ENCODE measurements at places on chromosomes 1 and 21.

GRCh38 chr1:37718901-37719571 is 26.7 kb downstream of the CDCA8 start:
- H3K36me3 ChIP-seq, result no peaks in the 10 kb centered on the region
- H3K4me3 ChIP-seq, result no peak overlapping the region
- H3K27me3 ChIP-seq, result no peaks in the 10 kb centered on the region
- no peak for DNase-seq

DNA sequence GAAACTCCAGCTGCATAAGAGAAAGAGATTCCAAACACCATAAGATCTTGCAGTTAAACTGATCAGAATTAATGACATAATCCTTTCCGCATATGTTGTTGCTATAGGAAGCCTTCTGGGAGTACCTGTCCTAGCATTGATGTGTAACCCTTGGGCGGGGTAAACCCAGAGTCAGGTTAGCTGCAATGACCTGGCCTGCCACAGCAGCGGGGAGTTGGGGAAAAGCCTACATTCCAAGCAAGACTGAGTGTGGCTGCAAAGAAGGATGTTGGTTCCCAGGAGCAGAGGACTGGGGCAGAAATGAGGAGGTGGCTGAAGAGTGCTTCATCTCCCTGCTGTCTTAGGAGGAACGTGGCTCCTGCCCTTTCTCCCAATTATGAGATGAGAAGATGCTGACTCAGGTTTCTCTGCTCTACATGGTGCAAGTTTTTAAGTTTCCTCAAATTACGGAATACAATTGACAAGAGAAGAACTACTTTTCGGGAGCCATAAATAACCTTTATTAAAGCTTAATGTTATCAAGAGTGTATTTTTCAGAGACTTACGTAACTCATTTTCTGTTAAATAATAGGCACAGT is 142.1 kb downstream of the RYR2 start:
- H3K27ac ChIP-seq, result no peak overlapping the region
- H3K27me3 ChIP-seq, result no peaks in the 10 kb centered on the region
- DNase-seq, result no peak

- no peak overlapping the region for H3K4me3 ChIP-seq
- H3K4me1 ChIP-seq, result no peaks in the 10 kb centered on the region
- no peak overlapping the region for H3K27ac ChIP-seq
- H3K36me3 ChIP-seq, result no peaks in the 10 kb centered on the region
Observed at GRCh38 chr21:18522181-18522972, 118.8 kb upstream of the TMPRSS15 start.

- no peaks in the 10 kb centered on the region for H3K36me3 ChIP-seq
- no peak overlapping the region for H3K4me3 ChIP-seq
- peaks cover 6% of the 10 kb centered on the region for H3K4me1 ChIP-seq
- no peak overlapping the region for H3K27ac ChIP-seq
- H3K27me3 ChIP-seq, result no peaks in the 10 kb centered on the region
Observed at GRCh38 chr1:214843281-214843680, 239.3 kb upstream of the KCNK2 start.

GRCh38 chr1:70140343-70140742 is 65.0 kb downstream of the LRRC40 start:
- no peak overlapping the region for H3K4me3 ChIP-seq
- no peak overlapping the region for H3K27ac ChIP-seq
- no peaks in the 10 kb centered on the region for H3K27me3 ChIP-seq
- no peak for DNase-seq

GRCh38 chr1:219312967-219313366 is 139.3 kb downstream of the LYPLAL1 start:
- no peaks in the 10 kb centered on the region for H3K4me1 ChIP-seq
- no peak for DNase-seq
- no peak overlapping the region for H3K27ac ChIP-seq
- no peak overlapping the region for H3K4me3 ChIP-seq
- H3K36me3 ChIP-seq, result no peaks in the 10 kb centered on the region

DNA sequence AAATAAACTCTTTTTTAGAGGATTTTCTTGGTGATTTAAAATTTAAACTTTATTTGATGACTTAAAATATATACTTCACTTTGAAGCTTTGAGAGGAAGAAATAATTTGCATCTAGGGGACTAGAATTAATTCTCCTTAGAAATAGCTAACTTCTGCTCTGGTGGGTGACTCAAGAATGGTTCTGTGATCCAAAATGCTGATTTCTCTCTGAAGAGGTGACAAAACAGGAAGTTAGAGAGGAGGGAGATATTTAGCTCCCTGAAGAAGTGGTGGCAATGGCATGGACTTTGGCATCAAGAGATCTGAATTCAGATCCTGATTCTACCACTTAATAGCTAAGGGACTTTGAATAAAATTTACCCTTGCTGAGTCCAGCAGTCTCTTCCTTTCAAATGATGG is 125.8 kb upstream of the ATP1B1 start:
- no peaks in the 10 kb centered on the region for H3K36me3 ChIP-seq
- H3K4me1 ChIP-seq, result no peaks in the 10 kb centered on the region
- no peaks in the 10 kb centered on the region for H3K27me3 ChIP-seq
- H3K27ac ChIP-seq, result no peak overlapping the region
- no peak for DNase-seq
- no peak overlapping the region for H3K4me3 ChIP-seq

GRCh38 chr1:58487002-58487401 is 59.5 kb downstream of the OMA1 start:
- no peaks in the 10 kb centered on the region for H3K4me1 ChIP-seq
- DNase-seq, result no peak

GRCh38 chr1:116376729-116377086 is 3.7 kb downstream of the ATP1A1 start:
- no peaks in the 10 kb centered on the region for H3K27me3 ChIP-seq
- H3K36me3 ChIP-seq, result no peaks in the 10 kb centered on the region
- H3K4me1 ChIP-seq, result peaks cover 52% of the 10 kb centered on the region

DNA sequence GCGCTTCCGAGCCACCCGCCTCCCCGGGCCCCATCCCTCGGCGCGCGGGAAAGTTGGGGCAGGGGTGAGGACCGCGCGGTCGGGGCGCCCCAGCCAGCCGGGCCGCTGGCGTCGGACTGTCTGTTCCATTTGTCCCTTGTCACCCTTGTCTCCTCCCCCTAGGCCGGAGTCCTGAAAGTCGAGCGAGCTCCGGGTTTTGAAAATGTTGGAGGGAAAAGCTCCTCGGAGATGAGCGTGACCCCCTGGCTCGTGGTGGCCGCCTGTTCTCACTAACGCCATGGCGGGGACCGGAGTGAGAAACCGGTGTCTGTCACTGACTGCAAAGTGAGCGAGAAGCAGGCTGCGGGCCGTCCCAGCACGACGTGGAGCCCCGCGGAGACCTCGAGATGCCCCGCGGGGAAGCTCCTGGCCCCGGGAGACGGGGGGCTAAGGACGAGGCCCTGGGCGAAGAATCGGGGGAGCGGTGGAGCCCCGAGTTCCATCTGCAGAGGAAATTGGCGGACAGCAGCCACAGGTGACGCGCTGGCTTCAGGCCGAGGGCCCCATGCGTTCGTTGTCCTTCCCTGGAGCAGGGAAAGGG is 491 bp downstream of the PER3 start:
- peaks cover 5% of the 10 kb centered on the region for H3K36me3 ChIP-seq
- peak overlapping the region; percentile 95 for H3K27ac ChIP-seq
- H3K4me1 ChIP-seq, result peaks cover 63% of the 10 kb centered on the region
- no peak for DNase-seq
- no peaks in the 10 kb centered on the region for H3K27me3 ChIP-seq
- peak overlapping the region; percentile 52 for H3K4me3 ChIP-seq

DNA sequence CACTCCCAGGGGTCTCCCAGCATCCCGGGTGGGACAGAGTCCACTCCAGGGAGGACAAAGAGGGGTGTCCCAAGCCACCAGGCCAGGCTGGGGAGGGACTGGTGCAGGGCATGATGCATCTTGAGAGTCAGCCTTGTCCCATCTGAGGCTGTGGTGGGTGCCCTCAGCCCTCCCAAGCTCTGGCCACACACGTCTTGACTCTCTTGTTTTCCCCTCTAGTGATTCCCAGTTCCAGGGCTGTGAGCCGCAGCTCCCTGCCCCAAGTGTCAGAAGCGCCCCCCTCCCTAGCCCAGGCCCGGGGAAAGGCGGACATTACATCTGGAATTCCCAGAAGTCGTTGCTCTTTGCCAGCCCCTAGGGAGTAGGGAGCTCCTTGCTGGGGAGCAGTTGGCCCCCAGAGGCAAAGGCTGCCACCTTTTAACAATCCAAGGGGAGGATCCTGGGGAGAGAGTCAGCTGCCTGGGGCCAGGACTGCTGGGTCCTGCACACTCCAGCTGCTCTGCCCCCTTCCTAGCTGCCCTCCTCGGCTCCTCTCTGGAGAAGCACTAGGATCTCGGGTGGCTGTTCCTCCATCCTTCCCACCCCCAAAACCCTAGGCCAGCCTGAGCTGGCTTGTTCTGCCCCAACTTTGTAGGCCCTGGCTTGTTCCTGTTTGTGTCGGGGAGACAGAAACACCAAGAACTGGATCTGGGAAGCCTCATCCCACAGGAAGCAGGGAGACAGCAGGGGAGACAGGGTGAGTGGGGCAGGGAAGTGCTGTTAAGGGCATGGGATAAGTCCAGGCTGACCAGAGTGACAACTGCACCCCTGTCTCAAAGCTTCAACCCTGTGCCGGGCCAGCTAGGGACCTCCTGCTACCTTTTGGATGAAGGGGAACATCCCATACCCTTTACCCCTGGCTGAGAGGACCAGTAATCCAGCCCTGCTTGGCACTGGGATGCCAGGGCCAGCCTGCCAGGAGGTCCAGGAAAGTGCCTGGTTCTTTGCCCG is 3.2 kb upstream of the PTPN7 start:
- no peaks in the 10 kb centered on the region for H3K36me3 ChIP-seq
- peaks cover 9% of the 10 kb centered on the region for H3K27me3 ChIP-seq
- peak overlapping the region; percentile 61 for H3K27ac ChIP-seq
- H3K4me1 ChIP-seq, result peaks cover 54% of the 10 kb centered on the region
- H3K4me3 ChIP-seq, result no peak overlapping the region

DNA sequence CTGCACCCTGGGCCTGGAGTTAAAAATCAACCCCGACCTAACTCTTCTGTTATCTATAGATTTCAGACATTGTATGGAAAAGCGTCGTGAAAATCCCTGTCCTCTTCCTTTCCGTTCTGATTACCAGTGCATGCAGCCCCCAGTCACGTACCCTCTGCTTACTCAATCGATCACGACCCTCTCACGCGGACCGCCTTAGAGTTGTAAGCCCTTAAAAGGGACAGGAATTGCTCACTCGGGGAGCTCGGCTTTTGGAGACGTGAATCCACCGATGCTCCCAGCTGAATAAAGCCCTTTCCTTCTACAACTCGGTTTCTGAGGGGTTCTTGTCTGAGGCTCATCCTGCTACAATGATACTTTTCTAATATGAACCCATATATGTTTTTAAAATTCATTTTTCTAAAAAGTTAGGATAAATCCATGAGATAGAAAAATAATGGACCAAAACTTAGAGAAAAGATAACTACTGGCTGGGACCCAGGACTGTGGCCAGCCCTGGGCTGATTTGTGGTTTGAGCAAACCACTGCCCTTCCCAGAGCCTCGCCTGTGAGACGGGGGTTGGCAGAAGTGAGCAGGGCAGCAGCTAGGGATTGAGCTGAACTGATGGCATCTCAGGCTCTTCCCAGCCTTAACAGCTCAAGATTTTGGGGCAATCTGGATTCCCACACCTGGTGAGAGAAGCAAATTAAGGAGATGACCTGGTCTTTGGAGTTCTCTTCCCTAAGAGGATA is 5.0 kb downstream of the UQCRHL start:
- no peak overlapping the region for H3K27ac ChIP-seq
- no peaks in the 10 kb centered on the region for H3K27me3 ChIP-seq
- peaks cover 28% of the 10 kb centered on the region for H3K4me1 ChIP-seq
- H3K4me3 ChIP-seq, result no peak overlapping the region
- no peaks in the 10 kb centered on the region for H3K36me3 ChIP-seq

All from esophagus squamous epithelium (tissue), 5 donors.